KBM-7 (cell line): ENCODE measurements at places on chromosomes 12 and 14.

- DNase-seq, result no peak
Measured at GRCh38 chr14:60651796-60652673, 2.8 kb upstream of the SIX1 start.

GRCh38 chr14:102786768-102787167, 9.5 kb downstream of the TRAF3 start:
- no peak for DNase-seq

- DNase-seq, result no peak
Measured at GRCh38 chr12:106492857-106493256, 89.9 kb upstream of the RFX4 start.

DNA sequence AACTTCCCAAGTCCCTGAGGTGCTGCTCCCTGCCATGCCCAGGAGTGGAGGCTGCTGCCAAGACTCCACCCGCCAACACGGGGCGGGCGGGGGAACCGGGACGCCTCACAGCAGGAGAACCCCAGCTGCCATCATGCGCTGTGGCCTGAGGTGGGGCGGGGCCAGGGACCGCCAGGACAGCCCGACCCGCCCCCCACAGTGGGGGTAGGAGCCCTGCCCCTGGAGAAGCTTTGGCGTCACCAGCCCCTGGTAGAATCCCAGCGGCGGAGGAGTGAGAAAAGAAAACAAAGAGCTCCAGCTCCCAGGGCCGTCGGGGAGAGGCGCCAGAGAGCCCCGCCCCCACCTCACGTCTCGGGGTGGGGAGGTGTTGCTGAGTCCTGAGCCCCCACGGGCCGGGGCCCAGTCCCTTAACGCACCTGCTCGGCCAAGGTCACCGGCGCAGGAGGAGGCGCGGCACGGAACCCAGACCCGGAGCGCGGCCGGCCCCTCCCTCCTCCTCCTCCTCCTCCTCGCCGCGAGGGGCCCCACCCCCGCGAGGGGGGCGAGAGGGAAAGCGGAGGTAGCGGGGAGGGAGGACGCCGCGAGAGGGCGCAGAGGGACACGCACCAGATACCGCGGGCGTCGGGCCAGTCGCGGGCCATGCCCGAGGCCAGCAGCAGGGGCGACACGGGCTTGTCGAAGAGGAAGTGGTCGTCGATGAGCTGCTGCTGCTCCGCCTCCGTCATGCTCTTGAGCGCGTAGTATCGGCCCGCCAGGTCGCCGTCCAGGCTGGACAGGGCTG, 1.8 kb downstream of the CKB start:
- DNase-seq, result peak; percentile 90

GRCh38 chr14:96658611-96659010, 138.6 kb upstream of the VRK1 start:
- no peak for DNase-seq

DNA sequence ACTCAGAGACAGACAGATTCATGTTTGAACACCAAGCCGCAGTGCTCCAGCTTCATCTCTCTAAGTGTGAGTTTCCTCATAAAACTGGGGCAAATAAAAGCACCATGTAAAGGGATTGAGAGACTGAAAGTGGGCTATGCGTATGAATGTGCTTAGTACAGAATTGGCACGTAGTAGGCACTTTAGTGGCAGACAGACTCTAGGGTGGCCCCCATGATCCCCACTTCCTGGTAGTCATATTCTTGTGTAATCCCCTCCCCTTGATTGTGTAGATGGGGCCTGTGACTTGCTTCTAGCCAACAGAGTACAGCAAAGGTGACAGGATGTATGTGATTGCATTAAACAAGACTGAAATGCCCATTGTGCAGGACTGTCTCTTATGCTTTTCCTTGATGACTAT, 43.0 kb downstream of the DAO start:
- no peak for DNase-seq

DNA sequence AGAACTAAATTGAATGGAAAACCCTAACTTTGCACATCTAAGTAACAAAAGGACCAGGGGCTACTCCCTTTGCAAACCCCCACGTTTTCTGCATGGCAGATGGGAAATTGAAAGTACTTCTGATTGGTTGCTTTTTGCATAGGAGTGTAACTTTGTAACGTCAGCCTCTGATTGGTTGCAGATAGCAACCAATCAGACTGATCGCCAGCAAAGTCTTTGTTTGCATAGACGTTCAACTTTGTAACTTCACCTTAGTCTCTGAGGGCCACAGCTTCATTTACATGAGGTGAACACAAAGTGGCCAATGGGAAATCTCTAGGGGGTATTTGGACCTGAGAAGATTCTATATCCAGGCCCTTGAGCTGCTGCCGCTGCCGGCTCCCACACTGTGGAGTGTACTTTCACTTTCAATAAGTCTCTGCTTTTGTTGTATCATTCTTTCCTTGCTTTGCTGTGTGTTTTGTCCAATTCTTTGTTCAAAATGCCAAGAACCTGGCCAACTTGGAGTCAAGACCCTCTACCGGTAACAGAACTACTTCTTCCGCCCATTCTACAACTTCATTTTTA, 102.5 kb upstream of the PRICKLE1 start:
- DNase-seq, result no peak

- DNase-seq, result no peak
Measured at GRCh38 chr12:119147847-119148448, 30.8 kb upstream of the HSPB8 start.

DNA sequence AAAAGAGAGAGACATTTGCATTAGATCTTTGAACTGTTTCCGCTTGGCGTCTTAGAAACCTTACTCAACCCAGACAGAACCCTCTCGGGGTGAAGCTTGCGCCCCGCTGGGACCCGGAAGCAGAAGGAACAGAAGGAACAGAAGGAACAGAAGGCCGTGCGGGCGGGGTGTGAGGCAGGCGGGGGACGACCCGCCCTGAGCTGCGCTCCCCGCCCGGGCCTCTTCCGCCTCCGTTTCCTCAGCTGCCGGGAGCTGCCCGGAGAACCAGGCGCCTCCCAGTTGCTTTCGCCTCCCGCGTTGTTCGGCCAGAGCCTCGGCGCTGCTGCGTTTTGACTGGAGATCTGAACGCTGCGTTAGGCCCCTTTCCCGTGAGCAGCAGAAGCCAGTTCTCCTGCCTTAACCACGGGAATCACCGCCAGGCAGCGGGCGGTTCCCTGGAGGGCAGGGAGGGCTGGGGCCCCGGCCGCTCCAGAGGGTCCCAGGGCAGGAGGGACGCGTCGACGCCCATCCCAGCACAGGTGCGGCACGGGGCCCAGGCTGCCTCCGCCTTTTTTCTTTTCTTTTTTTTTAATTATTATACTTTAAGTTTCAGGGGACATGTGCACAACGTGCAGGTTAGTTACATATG, 19.3 kb upstream of the MMP17 start:
- DNase-seq, result peak; percentile 90

- no peak for DNase-seq
Measured at GRCh38 chr14:70654632-70655031, 12.9 kb downstream of the TTC9 start.

DNA sequence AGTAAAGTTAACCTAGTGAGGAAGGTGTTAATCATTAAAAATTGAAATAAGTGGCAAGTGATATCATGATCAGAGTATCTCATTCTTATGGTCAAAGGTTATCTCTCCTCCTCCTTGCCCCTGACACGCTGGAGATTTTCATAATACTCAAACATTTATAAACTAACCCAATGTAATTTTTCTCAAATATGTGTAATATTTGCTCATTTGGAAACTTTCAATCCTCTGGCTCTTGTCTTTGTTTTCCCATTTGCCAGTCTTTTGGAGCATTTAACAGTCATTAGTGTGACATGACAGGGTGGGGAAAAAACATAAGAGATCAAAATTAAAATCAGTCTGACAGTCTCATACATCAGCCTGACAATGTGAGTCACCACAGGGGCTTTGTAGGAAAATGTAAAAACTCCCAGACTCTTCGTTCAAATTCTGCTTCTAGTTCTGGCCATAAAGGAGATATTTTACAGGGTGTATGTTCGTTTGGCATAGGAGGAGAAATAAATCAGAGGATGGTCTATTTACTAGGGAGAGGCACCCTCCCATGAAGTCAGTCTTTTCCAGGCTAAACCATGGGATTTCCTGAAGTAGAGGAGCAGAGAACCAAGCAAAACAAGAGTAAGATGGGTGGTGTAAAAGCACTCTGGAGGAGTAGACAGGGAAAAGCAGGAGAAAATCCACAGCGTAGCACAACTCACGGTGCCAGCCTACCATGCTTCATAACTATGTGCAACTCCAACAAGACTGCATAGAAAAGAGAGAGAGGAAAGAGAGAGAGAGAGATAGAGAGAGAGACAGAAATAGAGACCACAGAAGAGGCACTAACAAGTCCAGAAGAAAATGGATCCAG, 369.2 kb upstream of the PDE3A start:
- no peak for DNase-seq

- no peak for DNase-seq
Measured at GRCh38 chr12:90905691-90906370, 49.1 kb downstream of the CCER1 start.

- DNase-seq, result no peak
Measured at GRCh38 chr14:71354142-71354541, 446.9 kb downstream of the PCNX1 start.

DNA sequence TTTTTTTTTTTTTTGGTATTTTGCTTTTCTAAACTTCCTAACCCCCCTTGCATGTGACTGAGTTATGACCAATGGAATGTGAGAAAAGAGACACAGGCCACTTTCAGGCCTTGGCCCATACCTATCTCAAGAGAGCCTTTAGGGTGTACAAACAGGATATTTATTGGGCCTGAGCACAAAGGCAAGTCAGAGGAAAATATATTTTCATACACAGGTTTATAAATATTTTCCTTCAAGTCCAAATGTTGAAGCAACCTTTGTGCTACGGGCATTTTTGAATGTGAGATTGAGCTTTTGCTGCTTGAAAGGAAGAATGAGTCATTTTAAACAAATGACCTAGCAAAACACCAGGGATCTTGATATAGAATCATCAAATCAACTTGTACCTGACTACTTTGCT, 228.6 kb upstream of the E2F7 start:
- DNase-seq, result no peak

GRCh38 chr14:23045419-23046357, 3.7 kb downstream of the PSMB11 start:
- DNase-seq, result no peak

GRCh38 chr12:56914724-56915123, 19.5 kb downstream of the SDR9C7 start:
- DNase-seq, result no peak

DNA sequence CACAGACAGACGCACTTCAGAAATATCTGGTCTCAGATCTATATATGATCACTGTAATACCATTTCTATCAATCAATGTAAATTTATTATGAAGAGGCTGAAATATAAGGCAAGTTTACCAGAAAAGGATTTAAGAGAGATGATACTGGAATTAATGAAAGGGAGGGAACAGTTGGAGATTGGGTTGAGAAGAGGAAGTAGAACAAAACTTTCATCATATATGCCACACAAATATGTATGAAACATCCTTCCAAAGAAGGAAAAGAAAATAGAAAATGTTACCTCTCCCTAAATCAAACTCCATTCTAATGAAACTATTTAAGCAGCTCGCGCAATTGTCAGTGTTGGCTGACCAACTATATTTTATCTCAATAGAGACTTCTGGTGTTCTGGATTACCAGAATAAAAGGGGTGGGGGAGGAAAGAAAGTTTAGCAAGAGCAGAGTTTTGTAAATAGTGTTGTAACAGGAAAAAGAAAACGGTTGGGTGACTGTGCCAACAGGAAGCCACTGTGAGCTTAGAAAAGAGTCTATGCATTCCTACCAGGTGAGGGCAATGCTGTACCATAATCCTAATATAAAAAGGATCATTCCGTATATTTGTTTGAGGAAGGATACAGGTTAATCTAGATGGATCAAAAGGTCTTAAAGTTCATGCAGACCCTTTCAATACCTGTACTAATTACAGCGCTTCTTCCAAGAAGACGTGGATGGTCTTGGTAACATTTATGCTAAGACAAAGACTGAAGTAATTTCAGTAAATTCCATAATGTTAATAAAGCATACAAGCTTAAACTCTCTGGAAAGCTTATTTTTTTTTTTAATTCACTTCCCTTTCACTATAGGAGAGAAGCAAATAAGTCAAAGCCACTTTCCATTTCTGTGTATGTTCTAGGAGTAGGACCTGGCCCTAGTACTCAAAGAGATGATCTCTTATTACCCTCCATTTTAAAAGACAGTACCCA, 14.5 kb upstream of the LLPH start:
- peak; percentile 86 for DNase-seq

- no peak for DNase-seq
Measured at GRCh38 chr12:79217306-79217705, 352.7 kb downstream of the SYT1 start.

- DNase-seq, result no peak
Measured at GRCh38 chr14:64634558-64634957, 69.7 kb upstream of the PLEKHG3 start.

GRCh38 chr12:111569363-111570083, 29.6 kb downstream of the ATXN2 start:
- no peak for DNase-seq

GRCh38 chr12:118635276-118635675, 258.9 kb downstream of the SUDS3 start:
- DNase-seq, result no peak

GRCh38 chr12:131901431-131902331, 7.3 kb downstream of the ULK1 start:
- DNase-seq, result no peak

DNA sequence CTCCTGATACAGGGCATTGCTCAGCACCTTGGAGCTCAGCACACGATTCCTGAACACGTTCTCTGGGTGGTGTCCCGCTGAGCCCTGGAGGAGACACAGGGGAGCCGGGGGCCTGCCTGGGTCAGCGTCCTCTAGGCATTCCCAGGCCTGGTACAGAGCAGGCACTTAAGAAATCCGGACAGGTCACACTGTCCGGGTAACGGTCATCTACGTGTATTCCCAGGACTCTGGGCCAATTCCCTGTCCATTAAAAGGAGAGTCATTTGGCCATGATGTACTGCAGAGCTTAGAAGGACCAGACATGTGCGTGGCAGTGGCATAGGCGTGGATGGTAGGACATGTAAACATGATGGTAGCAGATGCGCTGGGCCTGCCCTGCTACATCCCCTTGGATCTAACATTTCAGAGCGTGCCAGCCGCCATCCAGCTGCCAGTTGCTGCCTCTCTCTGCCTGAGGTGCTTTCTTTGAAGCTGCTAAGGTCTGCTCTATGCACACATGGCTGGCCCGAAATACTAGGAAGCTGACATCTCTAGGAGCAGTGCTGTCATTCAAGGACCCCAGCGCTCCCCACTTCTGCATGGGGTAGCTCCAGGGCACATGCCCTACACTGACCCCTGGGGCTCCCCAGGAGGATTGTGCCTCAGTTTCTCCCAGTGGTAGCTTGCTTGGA, 273.1 kb upstream of the RTL1 start:
- DNase-seq, result no peak
